Mesendoderm (in vitro differentiated cells): ENCODE measurements at places on chromosomes 3 and 15.
A peak's percentile ranks its signal among the peaks of the same experiment; 100 is the strongest.

GRCh38 chr3:112979244-112979832 lies 4.4 kb upstream of the CD200R1 start:
- DNase-seq = peak; percentile 40

DNA sequence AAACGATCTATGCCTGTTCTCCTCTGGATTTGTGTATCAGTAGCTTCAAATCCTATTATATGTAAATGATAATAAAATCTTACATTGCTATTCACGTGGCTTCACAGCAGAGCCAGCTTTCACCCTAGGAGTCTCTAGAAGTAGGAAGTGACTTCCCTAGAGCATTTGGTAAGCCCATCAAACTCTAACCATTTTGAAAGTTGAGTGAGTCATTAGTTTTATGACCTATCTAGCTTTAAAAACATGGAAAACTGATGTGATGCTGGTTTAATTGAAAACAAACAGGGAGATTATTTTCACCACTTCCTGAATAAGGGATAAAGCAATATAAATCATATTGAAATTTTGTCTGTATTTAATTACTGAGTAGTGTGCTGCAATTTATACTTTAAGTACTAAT lies 275.2 kb downstream of the EPHA6 start:
- no peak for DNase-seq

- DNase-seq = no peak
Measured at GRCh38 chr3:155402656-155403055, 109.2 kb upstream of the STRIT1 start.

GRCh38 chr15:99995543-99995942 lies 262.3 kb upstream of the LYSMD4 start:
- no peak for DNase-seq

DNA sequence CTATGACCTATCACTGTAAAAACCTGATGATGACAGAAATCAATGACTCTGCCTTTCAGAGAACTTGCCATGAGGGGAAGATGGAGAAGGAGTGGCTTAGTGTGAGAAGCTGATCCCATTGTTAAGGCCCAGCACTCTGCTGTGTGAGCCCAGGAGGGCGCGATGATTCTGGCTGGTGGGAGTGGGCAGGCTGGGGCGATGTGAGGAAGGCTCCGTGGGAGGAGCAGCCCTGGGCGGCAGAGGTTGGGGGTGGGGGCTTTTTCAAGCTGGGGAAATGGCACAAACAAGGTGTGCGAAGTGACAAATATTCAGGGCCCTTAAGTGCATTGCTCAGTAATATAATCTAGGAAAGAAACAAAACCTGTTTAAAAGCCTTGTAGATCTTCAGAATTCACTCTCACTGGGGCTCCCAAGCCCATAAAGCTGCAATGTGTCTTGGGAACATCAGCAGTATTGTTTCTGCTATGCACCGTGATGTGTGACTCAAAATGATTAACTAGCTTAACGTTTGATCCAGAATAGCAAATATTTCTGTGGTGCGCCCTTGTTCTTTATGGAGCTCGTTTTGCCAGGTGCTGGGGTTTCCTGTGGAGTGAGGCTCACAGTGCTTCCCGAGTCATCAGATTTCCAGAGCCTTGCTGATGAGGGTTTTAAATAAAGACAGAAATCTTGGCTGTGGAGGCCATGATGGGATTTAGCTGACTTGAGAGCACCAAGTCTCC lies 141.0 kb downstream of the CHDH start:
- DNase-seq = no peak

GRCh38 chr3:119258915-119259314 lies 18.2 kb upstream of the B4GALT4 start:
- DNase-seq = no peak

GRCh38 chr15:31031471-31032067 lies 40.1 kb upstream of the MTMR10 start:
- DNase-seq = no peak

GRCh38 chr3:67018105-67018788 lies 20.1 kb downstream of the KBTBD8 start:
- DNase-seq = no peak

- DNase-seq = no peak
Measured at GRCh38 chr3:194194051-194194756, 58.3 kb downstream of the HES1 start.

GRCh38 chr3:5974630-5975322 lies 787.3 kb downstream of the EDEM1 start:
- DNase-seq = no peak

GRCh38 chr3:139427283-139428060 lies 38.0 kb upstream of the COPB2 start:
- peak; percentile 84 for DNase-seq

DNA sequence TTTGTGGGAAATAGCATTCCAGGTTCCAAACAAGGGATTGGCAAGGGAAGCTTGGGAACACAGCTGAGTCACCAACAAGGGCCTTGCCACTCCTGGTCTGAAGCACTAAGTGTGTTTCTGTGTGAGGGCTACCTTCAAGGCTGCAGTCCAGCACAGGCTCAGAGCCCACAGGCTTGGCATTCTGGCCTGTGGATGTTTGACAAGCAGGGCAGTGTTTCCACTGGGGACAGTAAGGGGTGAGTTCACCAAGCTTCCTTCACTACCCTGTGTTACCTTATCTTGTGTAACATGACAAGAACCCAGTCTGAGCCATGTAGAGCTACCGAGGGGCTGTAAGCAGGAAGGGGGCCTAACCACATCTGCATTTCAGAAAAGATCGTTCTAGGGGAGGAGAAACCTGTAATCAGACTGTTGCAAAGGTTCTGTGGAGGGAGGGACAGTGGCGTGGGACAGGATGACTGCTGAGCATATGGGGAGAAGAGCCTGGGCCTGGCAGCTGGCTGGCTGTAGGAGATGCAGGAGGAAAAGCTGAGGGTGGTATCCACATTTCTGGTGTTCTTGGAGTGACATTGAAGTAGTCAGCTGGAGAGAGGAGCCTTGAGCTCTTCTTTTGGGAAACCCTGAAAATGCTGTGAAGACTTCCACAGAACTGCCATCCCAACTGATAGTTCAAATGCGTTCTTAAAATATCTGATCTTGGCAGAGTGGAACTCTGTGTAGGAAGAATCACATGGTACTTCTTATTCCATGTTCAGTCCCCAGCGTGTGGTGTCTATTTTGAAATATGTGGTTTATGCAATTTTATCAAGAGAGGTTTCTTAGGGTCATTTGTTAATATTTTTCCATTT lies 61.3 kb downstream of the CTDSPL start:
- no peak for DNase-seq

GRCh38 chr3:174060431-174060830 lies 662.9 kb downstream of the NLGN1 start:
- no peak for DNase-seq
